ENCODE measurements at places on chromosomes 3 and 15.
A peak's percentile ranks its signal among the peaks of the same experiment; 100 is the strongest.

DNA sequence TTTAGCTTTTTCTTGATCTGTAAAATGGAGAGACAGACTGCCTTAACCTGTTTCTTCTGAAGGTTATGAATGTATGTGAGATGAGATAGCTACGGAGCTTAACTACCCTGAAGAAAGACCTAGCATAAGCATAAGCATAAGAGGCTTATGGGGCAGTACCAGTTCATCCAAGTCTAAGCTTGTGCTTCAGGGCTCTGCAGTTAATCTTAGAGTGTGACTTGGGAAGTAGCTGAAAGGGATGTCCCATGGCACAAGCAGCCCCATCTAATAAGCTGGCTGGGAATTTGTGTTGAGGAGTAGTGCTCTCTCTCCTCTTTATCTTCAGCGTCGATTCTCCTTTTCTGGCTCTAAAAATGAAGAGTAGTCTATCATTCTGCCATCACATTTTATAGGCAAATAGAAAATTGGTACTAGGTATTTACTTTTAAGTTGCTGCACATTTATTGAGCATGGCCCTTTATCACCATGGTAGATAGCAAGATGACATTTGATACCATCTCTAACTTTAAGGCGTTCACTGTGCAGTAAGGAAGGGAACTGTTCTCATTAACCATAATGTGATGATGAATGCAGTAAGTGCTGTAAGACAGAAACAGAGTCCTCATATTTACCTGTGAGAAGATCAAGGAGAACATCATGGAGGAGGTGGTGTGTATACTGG, 174.5 kb upstream of the LRRFIP2 start:
- DNase-seq = no peak
- peaks cover 77% of the 10 kb centered on the region for H3K36me3 ChIP-seq
- no peaks in the 10 kb centered on the region for H3K27me3 ChIP-seq

DNA sequence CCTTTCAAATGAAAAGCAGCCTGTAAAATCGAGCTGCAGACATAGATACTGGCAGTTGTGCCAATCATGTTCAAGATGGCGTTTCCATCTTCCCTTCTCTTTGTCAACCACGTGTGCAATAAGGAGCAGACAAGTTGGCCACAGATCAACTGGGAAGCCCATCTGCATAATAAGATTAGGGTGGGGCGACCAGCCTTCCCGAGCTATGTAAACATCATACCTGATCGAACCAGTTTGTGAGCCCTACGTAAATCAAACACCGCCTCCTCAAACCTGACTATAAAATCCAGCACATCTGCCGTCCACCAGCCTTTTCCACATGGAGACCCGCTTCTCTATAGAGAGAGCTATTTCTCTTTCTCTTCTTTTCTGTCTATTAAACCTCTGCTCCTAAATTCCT, 37.2 kb downstream of the TRIM42 start:
- DNase-seq = no peak
- no peak overlapping the region for H3K4me3 ChIP-seq
- no peaks in the 10 kb centered on the region for H3K36me3 ChIP-seq

GRCh38 chr3:155639462-155640055, 105.3 kb downstream of the PLCH1 start:
- H3K36me3 ChIP-seq = no peaks in the 10 kb centered on the region
- H3K4me1 ChIP-seq = no peaks in the 10 kb centered on the region
- no peak overlapping the region for H3K27ac ChIP-seq

GRCh38 chr3:53346514-53346913, 829 bp downstream of the DCP1A start:
- peaks cover 16% of the 10 kb centered on the region for H3K4me1 ChIP-seq
- H3K27me3 ChIP-seq = no peaks in the 10 kb centered on the region
- H3K36me3 ChIP-seq = peaks cover 28% of the 10 kb centered on the region
- H3K27ac ChIP-seq = peak overlapping the region; percentile 99
- peak overlapping the region; percentile 99 for H3K4me3 ChIP-seq

DNA sequence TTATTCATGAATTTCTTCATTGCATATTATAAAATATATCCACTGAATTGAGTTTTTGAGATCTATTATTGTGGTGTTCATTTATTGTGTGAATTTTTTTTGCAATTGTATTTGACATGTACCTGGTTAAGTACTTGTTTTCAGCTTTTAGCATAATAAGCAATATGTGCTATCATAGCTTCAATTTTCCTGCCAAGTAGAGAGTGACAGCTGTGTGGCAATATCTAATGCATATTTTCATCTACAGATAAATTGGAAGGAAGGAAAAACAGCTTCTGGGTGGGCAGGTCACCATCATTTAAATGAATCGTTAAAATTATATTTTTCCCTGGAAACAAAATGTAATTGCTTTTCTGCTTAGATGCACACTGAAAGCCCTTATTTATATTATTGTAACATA, 296.9 kb downstream of the EPHA6 start:
- no peak overlapping the region for H3K4me3 ChIP-seq
- no peak overlapping the region for H3K27ac ChIP-seq
- no peak for DNase-seq
- no peaks in the 10 kb centered on the region for H3K36me3 ChIP-seq

- peaks cover 4% of the 10 kb centered on the region for H3K36me3 ChIP-seq
- peak; percentile 69 for DNase-seq
- H3K27ac ChIP-seq = peak overlapping the region; percentile 46
- no peak overlapping the region for H3K4me3 ChIP-seq
- H3K4me1 ChIP-seq = peaks cover 5% of the 10 kb centered on the region
Measured at GRCh38 chr3:127690823-127691452, 18.2 kb downstream of the ABTB1 start.

GRCh38 chr3:177124882-177125281, 72.4 kb downstream of the TBL1XR1 start:
- no peak overlapping the region for H3K4me3 ChIP-seq
- DNase-seq = peak; percentile 42
- peaks cover 40% of the 10 kb centered on the region for H3K4me1 ChIP-seq
- H3K36me3 ChIP-seq = peaks cover 32% of the 10 kb centered on the region

- H3K27ac ChIP-seq = no peak overlapping the region
- H3K4me3 ChIP-seq = no peak overlapping the region
- DNase-seq = no peak
- no peaks in the 10 kb centered on the region for H3K4me1 ChIP-seq
- no peaks in the 10 kb centered on the region for H3K36me3 ChIP-seq
- H3K27me3 ChIP-seq = no peaks in the 10 kb centered on the region
Measured at GRCh38 chr3:65761446-65762234, 277.1 kb downstream of the MAGI1 start.

GRCh38 chr15:79185199-79185598, 94.6 kb upstream of the RASGRF1 start:
- DNase-seq = no peak
- no peak overlapping the region for H3K4me3 ChIP-seq
- no peaks in the 10 kb centered on the region for H3K27me3 ChIP-seq
- no peak overlapping the region for H3K27ac ChIP-seq
- H3K4me1 ChIP-seq = no peaks in the 10 kb centered on the region
- H3K36me3 ChIP-seq = no peaks in the 10 kb centered on the region

DNA sequence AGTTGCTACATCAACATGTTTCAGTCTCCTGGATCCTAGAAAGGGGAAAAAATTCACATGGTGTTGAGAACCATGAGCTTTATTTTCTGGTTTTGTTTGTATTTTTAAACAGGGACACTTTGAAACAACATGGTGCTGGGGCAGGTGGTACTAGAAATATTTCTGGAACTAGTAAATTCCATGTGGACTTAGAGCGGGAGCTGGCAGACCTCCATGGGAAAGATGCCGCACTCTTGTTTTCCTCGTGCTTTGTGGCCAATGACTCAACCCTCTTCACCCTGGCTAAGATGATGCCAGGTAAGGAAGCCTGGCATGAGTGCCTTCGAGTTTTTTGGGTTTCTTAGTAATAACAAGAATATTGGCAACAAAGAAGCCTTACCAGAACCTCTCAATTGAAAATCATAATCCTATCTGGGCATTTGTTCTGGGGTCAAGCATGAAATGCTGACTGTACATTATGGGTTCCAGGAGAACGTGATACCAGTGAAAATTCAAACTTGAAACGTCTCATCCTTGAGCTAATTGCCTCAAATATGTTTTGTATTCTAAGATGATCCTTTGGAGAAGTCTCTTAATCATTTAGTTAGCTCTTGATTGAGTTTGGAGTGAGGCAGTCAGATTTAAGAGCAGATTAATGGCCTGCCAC, 7.9 kb downstream of the ALAS1 start:
- no peaks in the 10 kb centered on the region for H3K27me3 ChIP-seq
- H3K27ac ChIP-seq = no peak overlapping the region
- peaks cover 90% of the 10 kb centered on the region for H3K36me3 ChIP-seq
- DNase-seq = peak; percentile 91
- H3K4me1 ChIP-seq = peaks cover 26% of the 10 kb centered on the region
- H3K4me3 ChIP-seq = no peak overlapping the region

- no peak overlapping the region for H3K27ac ChIP-seq
- no peaks in the 10 kb centered on the region for H3K27me3 ChIP-seq
- peaks cover 4% of the 10 kb centered on the region for H3K4me1 ChIP-seq
- DNase-seq = no peak
- H3K36me3 ChIP-seq = peaks cover 4% of the 10 kb centered on the region
Measured at GRCh38 chr15:85104584-85104983, 122.9 kb downstream of the PDE8A start.

- no peak overlapping the region for H3K4me3 ChIP-seq
- H3K27me3 ChIP-seq = no peaks in the 10 kb centered on the region
Measured at GRCh38 chr3:67416703-67417102, 237.7 kb downstream of the SUCLG2 start.

DNA sequence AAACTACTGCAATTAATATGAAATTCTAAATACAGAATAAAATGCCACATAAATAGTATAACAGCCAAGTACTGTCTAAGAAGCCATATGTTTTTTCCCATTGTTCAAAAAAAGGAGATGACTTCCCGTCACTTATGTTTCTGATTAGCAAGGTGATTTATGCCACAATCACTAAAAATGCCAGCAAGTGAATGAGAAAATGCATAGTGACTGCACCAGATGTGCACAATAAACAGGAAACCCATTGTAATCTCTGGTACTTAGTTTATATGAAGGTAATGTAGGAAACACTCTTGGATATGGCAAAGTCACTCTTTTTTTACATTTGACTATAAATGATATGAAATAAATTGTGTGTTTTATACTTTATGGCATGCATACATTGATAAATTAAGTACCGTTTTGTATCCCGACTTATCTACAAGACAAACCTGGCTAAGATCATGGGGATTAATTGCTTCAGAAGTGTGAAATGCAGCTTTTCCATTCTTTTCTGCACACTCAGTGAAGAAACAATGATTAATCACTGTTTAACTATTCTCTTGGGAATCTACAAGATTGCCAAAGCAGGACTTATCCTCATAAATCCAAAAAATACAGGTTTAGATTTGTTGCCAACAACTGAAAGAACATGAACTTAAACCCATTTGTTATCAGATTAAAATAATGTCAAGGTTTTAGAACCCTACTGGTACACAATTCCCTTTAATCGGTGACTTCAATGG, 164.5 kb downstream of the TBC1D5 start:
- H3K4me3 ChIP-seq = no peak overlapping the region
- H3K36me3 ChIP-seq = no peaks in the 10 kb centered on the region
- peak; percentile 51 for DNase-seq
- H3K4me1 ChIP-seq = peaks cover 11% of the 10 kb centered on the region

DNA sequence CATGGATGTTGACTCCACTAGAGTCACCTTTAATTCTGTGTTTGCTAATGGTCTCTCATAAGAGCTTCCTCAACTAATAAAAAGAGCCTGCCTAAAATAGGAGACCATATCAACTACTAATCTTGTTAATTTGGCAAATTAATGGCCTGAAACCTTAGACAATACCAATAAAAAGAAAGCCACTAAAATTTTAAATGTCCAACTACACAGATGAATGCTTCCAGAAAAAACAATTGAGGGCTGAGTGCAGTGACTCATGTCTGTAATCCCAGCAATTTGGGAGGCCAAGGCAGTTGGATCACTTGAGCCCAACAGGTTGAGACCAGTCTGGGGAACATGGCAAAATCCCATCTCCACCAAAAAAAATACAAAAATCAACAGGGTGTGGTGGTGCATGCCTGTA, 230.9 kb downstream of the NSUN3 start:
- H3K27ac ChIP-seq = no peak overlapping the region
- DNase-seq = peak; percentile 57
- no peaks in the 10 kb centered on the region for H3K36me3 ChIP-seq
- H3K4me1 ChIP-seq = peaks cover 6% of the 10 kb centered on the region
- H3K4me3 ChIP-seq = no peak overlapping the region
- H3K27me3 ChIP-seq = no peaks in the 10 kb centered on the region

GRCh38 chr15:85910834-85911233, 116.1 kb upstream of the KLHL25 start:
- peaks cover 32% of the 10 kb centered on the region for H3K27me3 ChIP-seq
- no peak overlapping the region for H3K4me3 ChIP-seq
- H3K36me3 ChIP-seq = no peaks in the 10 kb centered on the region

DNA sequence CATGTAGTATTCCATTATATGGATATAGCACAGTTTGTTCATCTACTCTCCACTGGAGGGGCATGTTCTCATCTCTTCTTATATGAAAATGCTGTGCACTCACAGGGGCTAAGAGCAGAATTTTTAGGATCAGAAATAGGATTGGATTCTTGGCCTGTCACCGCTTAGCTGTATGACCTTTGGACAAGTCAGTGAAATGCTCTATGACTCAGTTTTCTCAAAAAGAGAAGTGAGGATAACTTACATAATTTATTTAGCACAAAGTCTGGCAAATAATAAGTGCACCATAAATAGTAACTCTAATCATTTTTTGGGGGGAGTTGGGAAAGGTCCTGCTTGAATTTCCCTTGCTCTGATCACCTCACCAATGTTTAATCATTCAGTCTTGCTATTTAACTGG, 103.7 kb upstream of the LRIG1 start:
- H3K27ac ChIP-seq = no peak overlapping the region
- H3K4me1 ChIP-seq = no peaks in the 10 kb centered on the region
- H3K4me3 ChIP-seq = no peak overlapping the region
- no peak for DNase-seq

GRCh38 chr3:42725454-42725853, 22.9 kb upstream of the HHATL start:
- H3K36me3 ChIP-seq = no peaks in the 10 kb centered on the region
- H3K27me3 ChIP-seq = peaks cover 10% of the 10 kb centered on the region
- H3K4me1 ChIP-seq = peaks cover 7% of the 10 kb centered on the region
- no peak for DNase-seq
- no peak overlapping the region for H3K27ac ChIP-seq
- H3K4me3 ChIP-seq = no peak overlapping the region

DNA sequence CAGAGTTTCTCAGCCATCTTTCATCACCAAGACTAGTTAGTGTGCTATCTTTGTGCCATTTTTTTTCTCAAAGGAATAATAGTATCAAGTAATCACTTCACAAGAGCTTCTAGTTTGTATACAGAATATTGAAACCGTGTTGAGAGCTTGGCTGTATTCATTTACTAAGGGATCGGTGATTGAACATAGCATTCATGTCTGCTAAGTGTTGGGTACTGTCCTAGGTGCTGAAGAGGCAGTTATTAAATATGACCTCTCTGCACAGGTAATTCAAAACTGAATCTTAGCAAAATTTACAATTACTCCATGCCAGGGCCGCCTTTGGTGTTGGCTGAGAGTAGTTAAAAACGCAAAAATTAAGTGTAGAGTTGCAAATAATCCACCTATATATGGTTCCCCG, 355.3 kb upstream of the RORA start:
- H3K27ac ChIP-seq = no peak overlapping the region
- H3K4me1 ChIP-seq = no peaks in the 10 kb centered on the region
- DNase-seq = peak; percentile 47
